ENCODE measurements at places on chromosomes 4 and X.

DNA sequence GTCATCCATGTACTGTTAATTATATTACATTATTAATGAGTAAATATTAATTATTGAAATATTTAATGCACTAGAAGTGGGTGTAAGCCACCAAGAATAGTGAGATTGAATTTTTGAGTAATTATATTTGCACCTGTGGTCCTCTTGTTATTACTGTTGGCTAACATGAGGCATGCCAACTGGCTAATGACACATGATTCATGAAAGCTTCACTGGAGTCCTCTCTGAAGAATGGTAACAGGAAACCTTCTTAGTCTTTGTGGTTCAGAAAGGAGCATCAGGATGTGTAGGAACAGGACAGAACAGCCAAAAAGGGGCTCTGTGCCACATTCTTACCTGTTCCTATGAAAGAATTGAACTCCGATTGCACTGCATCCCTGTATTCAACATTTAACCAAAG, 65.2 kb downstream of the SLC4A4 start:
- DNase-seq = no peak

GRCh38 chr4:139813881-139814280, 148.3 kb downstream of the MGST2 start:
- no peak for DNase-seq

GRCh38 chrX:121479406-121479805, 432.0 kb downstream of the GLUD2 start:
- no peak for DNase-seq

DNA sequence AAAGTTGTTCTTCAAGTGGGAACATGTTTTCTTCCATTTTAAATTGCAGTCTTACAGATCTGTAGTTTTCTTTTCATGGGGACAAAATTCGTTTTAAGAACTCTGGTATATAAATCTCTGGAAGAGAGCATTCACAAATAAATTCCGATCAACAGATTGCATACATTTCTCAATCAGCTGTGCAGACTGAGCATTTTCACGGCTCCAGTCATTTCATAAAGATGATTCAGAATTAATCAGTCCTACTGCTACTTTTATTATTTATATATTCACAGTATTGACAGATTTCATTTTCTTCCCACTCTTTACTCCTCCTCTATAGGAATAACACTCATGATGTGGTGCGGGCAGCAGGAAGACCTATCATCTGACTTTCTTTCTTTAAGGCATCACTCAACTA, 534.9 kb upstream of the FTHL17 start:
- no peak for DNase-seq

GRCh38 chr4:77595364-77595973, 10.2 kb upstream of the CXCL13 start:
- DNase-seq = no peak

DNA sequence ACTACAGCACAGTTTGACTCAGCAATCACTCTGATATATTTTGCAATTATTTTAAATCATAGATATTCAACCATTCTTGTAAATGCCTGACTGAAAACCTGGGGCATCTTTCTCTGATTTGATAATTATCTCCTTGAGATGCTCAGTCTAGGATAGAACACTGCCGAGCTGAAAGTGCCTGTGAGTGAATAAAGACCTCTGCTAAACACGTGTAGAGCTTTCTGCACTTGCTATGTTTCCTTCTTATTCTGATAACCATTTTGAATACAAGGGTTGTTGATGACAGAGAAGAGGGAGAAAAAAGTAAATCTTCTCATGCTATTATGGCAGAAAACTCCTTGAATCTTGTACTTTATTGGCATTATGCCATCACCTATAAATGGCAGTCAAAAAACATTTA, 1843.4 kb upstream of the IGFBP7 start:
- DNase-seq = no peak

- peak; percentile 24 for DNase-seq
Observed at GRCh38 chrX:137194164-137194563, 160.4 kb upstream of the GPR101 start.

DNA sequence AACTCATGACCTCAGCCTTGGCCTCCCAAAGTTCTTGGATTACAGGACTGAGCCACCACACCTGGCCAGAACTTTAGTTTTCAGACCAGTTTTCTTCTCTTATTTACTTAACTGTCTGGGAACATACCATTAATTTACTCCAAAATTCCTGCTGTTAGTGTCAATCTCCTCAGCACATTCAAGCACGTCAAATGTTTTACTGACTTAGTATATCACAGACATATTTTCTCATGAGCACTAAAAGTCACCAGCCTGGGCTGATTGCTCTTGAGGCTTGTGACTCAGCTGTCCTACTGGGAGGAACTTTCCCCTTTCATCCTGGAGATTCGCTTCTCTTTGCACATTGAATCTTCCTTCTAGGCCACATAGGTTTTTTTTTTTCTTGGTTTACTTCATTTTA, 109.6 kb downstream of the PCDH18 start:
- no peak for DNase-seq

DNA sequence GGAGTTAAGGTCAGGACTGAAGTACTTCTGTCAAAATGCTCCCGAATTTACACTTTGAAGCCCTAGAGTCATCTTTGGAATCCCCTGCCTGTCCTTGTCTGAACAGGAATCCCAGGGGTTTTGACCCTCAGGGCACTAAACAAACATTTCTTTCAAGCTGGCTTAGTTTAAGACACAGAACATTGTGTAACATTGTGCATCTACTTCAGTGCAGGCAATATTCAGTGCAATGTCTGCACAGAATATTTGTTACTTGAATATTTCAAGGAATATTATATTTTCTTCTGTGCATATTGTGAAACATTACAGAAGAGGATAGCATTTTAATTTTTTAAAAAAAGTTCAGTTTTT, 763.4 kb downstream of the PCDH18 start:
- no peak for DNase-seq

DNA sequence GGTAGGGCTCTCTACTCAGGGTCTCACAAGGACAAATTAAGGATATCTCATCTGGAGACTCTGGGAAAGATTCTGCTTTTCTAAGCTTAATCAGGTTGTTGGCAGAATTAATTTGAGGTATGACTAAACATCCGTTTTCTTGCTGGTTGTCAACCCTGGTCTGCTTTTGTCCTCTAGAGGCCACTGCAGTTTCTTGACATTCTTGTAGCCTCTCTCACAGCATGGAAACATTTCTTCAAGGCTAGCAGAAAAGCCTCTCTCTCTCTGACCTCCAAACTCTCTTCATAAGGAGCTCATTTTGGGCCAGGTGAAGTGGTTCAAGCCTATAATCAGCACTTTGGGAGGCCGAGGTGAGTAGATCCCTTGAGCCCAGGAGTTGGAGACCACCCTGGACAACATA, 749.5 kb upstream of the PCDH7 start:
- no peak for DNase-seq

GRCh38 chr4:106978046-106978774, 57.9 kb downstream of the DKK2 start:
- DNase-seq = no peak

DNA sequence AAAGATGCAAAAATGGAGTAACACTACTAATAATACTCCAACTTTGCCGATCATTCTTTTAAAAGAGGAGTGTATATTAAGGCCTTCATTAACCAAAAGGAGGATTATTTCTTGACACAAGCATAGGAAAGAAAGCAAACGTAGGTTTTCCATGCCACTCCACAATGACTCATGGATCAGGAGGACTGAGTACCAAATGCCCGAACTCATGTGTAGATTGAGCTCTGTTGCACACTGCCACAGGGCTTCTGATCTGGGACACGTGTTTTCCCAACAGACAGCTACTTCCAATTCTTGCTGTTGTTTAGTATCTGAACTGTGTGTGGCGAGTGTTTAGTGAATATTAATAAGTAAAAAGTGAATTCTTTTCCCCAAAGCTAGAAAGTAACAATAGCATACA, 131.2 kb downstream of the LDB2 start:
- no peak for DNase-seq

Measured in COR-L47 (cell line).